ENCODE measurements at places on chromosomes 5 and 9.

DNA sequence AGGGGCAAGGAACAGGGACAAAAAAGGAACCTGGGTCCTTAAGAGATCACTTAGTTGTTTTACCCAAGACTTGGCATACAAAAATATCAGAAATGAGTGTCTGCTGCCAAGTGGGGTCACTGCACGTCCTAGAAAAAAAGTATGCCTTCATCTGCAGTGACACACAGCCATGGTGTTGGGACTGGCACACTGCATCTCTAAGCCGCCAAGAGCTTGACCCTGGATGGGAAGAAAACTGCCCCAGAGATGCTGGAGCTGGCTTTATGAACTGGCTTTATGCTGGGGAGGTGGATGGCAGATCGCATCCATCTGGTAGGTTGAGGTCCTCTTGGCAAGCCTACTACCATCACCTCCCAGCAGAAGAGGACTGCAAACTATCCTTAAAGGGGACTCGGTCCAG, 51.7 kb downstream of the IRF1 start:
- no peak for DNase-seq

GRCh38 chr5:108093186-108093585, 288.7 kb downstream of the FBXL17 start:
- no peak for DNase-seq

- peak; percentile 24 for DNase-seq
Observed at GRCh38 chr5:18745042-18745987, 1111.1 kb downstream of the TAF11L14 start.

DNA sequence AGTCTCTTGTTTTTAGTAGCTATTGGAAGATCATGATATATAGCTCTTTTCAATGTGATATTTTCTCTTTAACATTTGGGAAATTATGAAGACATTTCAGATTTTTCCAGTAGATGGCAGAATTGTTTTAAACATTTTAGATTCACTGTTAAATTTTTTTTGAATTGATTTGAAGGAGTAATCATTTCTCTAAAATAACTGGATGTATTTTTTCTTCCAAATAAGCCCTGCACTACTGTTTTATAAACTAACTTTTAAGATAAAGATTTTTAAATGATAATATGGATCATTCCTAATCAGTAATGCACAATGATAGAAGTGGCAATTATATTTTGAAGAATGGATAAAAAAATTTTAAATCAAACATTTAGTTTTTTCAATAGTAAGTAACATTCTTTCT, 14.2 kb downstream of the NDUFAF2 start:
- no peak for DNase-seq

- DNase-seq = no peak
Observed at GRCh38 chr5:153660919-153661318, 170.4 kb downstream of the GRIA1 start.

DNA sequence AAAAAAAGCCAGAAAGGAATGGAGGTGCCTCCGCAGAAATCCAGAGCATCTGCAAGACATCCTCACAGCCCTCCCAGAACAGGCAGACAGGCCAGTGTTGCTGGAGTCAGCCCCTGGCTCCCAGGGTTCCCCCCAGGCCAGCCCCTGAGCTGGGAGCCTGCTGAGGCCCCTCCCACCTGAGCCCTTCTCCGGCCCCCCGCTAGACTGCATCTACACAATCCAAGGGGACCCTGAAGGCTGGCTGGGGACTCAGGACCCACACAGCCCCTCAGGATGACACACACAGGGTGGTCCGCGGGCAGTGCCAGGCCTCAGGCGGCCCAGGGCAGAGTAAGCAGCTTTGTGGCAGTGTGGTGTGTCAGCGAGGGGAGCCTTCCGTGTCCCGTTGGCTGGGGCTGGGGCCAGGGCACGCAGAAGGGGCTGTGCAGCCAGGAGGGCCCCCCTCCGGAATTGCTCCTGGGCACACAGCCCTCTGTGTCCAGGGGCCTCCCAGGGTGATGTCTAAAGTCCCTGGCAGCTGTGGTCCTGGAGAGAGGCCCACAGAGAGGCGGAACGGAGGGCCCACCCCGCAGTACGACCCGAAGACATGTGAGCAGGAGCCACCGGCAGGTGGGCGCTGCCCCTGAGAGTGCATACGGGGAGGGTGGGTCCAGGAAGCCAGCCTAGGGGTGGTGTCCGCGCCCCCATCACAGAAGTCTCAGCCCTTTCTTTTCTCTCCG, 2.9 kb downstream of the TMEM250 start:
- DNase-seq = no peak
